SW480 (cell line): ENCODE measurements at places on chromosomes 12 and 14.
A peak's percentile ranks its signal among the peaks of the same experiment; 100 is the strongest.

GRCh38 chr12:12946686-12947355 lies 5.1 kb downstream of the GPRC5D start:
- peak; percentile 86 for DNase-seq

DNA sequence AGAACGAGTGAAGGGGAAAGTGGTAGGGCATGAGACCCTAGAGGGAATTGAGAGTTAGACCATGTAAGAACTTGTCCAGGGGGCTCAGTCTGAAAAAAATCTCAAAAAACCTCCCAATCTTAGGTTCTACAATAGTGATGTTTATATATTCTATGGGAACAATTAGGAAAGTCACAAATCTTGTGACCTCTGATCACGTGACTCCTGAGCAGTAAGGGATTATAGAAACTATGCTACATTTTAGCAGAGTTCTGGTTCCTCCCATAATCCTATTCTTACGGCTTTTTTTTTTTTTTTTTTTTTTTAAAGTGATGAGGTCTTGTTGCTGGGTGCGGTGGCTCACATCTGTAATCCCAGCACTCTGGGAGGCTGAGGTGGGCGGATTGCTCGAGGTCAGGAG lies 5.8 kb downstream of the ADCK1 start:
- no peak for DNase-seq

DNA sequence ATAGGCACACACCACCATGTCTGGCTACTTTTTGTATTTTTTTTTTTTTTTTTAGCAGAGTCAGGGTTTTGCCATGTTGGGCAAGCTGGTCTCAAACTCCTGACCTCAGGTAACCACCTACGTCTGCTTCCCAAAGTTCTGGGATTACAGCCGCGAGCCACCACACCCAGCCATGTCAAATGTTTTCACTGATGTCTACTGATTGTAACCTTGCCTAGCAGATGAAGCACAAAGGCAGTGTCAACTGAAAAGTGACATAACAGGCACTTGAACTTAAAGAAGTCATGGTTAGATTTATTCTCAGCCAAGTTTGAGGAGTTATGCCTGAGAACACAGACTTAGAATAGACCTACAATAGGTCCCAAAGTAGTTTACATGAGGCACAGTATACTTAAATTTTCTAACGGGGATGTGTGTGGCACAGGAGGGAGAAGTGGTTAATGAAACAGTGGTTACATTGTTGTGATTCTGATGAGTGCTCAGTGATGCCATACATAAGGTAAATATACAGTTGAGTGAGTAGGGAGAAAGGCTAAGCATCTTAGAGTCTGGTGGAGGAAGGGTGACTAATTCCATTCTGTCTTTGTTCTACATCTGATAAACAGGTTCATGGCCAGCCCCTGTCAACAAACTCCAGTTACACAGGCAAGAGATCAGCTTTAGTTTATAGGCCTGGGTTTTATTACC lies 12.6 kb upstream of the RNASE4 start:
- DNase-seq = peak; percentile 32

DNA sequence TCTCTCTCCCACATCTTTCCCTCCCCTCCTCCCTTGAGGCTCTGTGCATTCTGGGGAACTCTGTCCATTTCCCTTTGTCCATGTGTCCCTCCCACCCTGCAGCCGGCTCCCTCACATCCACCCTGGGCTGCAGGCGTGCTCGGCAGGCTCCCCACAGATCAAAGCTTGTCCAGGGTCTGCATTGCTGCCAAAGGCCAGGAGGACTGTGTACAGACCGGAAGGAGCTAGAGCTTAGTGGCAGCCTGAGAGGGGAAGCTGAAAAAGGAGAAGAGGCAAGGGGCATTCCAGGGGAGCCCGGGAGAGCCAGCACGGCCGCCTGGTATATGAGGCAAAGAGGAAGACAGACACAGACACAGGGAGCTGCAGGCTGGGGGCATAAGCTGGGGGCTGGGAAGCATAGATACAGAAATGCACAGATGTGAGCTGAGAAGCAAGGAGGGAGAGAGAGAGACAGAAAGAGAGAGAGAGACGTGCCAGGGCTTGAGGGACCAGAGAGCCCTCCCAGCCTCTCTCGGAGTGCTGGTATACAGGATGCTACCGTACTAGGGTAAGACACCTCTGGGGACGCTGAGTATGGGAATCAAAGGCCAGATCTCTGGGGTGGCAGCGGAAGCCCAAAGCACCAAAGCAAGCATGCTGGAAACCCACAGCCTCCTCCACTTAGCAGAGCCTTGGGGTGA lies 3.3 kb downstream of the CD4 start:
- peak; percentile 33 for DNase-seq

- DNase-seq = no peak
These were observed 58.9 kb downstream of the BCL11B start for GRCh38 chr14:99213101-99213500.

- DNase-seq = no peak
These were observed 1099.7 kb downstream of the BCL11B start for GRCh38 chr14:98172243-98172778.
